ENCODE measurements at places on chromosomes 11 and 22. TPM values are rescaled to one million over a fixed set of nuclear protein-coding genes. Genes with fewer than 3 reads are reported as not detected.

Gene POLD4
- total RNA-seq, result 62.8 TPM

DNA sequence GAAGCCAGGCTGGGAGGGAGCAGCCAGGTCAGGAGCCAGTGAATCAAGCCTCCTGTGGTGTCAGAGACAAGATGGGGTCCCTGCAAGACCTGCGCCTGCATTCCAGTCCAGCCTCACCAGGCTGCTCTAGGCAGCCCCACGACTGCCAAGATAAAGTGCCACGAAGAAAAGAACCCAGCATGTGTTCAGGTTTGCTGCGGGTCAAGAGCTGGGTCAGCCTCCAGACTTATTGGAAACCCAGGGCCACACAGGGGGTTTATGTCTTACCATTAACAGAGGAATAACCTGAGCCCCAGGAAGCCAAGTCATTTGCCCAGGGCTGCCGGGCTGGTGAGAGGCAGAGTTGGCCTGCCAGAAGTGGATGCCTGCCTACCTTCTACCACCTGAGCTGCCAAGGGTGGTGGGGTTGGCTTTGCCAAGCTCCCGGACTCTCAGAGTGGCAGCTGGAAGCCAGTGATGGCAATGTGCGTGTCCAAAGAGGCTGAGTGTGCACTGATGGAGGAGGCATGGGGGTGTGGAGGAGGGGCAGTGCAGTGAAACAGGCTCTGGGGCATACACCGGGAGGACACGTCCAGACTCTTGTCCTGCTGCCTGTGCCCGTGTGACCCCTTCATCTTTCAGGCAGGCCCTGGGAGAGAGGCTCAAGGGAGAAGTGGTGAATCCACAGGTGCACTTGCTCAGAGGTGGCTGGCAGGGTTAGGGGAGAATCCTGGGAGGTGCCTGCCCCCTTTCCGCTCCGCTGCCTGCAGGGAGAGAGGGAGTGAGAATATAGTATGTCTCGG is 1.7 kb downstream of the RASD2 start:
- no peak for DNase-seq

GRCh38 chr11:6468712-6469495 is 4.8 kb downstream of the TRIM3 start:
- DNase-seq, result no peak

GRCh38 chr11:44443836-44444769 is 121.4 kb upstream of the CD82 start:
- DNase-seq, result no peak

Gene H19
- 1.5 TPM for total RNA-seq

DNA sequence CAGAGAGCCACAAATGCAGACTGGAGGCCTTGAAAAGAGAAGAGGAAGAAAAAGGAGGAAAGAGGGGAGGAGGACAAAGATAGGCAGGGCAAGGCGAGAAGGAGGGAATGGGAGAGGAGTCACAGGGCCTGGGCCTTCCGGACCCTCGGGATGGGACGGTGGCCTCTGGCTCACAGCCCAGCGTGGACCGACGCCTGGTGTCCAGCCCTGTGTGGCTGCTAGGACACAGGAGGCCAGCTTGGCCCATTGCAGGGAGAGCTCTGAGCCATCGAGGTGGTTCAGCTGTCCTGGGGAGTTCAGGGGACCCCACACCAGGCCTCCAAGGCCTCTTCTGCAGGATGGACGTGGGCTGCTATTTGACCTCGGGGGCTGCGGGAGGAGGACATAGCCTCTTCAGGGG is 9.4 kb downstream of the MYO7A start:
- no peak for DNase-seq

DNA sequence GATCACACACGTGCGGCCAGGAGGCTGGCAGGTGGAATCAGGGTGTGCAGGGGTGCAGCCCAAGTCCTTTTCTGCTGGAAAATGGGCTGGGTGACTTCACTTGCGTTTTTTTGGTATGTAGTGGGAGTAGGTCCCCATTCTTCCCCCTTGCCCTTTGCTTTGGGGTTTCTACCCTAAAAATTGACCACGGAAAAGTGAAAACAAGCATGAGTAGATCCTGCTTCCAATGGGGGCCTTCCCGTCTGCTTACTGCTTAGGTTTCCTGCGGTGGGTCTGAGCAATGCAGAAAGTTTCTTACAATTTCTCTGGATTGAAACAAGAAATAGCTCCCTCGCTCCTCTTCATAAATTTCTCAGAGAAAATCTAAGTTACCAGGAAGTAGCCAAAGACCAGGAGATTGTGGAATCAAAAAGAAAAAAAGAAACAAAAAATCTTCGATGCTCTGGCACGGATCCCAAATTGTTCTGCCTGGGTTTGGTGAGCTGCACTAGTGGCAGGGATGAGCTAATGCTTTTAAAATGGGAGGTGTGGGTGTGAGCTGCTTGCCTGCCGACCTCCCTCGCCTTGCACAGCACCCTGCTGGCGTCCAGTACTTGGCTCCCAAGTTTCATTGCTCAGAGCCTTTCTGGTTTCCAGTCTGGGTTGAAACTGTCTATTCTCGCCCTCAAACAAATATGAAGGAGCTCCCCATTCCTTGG is 2.4 kb downstream of the TIMP3 start:
- DNase-seq, result no peak

- no peak for DNase-seq
Observed at GRCh38 chr22:49949914-49950292, 10.7 kb upstream of the PIM3 start.

- DNase-seq, result peak; percentile 63
Observed at GRCh38 chr11:798093-798713, at the start of gene SLC25A22. Gene SLC25A22 (minus strand): TSS chr11:798281. CDS start chr11:795006, 3,275 bp downstream.

- no peak for DNase-seq
Observed at GRCh38 chr22:38655519-38656255, 505 bp downstream of the FAM227A start.

Gene RNF26
- 6.1 TPM for total RNA-seq

DNA sequence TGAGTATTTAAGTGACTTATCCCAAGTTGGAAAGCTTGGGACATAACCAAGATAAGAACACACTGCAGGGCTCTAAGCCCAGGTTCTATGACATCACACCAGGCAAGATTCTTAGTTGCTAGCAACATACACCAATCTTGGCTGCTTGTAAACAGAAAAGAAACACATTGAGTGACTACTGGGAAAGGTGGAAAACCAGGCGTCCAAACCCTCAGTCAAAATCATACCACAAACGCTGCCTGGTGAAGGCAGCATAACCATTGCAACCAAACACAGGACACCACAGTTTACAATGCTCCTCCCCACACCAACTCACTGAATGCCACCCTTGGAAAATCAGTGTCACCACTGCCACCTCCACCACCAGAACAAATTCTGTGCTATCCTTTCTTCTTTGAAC is 379.9 kb downstream of the TTC28 start:
- DNase-seq, result no peak

- no peak for DNase-seq
Observed at GRCh38 chr11:77311701-77312100, 10.2 kb upstream of the GDPD4 start.

Gene RHOD
- 6.5 TPM for total RNA-seq

Gene OR52H1
- total RNA-seq, result not detected

Gene GP1BB
- 3.9 TPM for total RNA-seq

Gene FAT3
- not detected for total RNA-seq

Gene ZFP91
- 58.4 TPM for total RNA-seq

Gene PATE2
- total RNA-seq, result not detected

DNA sequence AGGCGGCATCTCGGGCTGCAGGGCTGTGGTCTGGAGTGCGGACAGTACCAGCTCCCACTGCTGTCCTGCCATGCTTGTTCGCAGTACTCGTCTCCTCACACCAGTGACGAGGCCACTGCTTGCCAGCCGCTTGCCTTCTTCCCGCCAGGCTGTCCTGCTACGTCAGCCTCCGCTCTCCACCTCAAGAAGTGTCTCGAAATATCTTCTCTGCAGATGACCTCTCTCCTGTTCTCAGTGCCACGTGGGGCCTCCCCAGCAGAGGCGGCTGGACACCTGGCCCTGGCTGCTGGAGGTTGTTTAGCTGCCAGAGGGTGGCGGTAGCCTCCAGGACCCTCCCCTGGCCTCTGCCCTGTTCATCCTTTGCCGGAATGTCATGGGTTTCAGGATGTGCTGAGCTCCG is 3.1 kb upstream of the CCDC188 start:
- DNase-seq, result no peak

Gene TRIM3
- total RNA-seq, result 3.3 TPM

DNA sequence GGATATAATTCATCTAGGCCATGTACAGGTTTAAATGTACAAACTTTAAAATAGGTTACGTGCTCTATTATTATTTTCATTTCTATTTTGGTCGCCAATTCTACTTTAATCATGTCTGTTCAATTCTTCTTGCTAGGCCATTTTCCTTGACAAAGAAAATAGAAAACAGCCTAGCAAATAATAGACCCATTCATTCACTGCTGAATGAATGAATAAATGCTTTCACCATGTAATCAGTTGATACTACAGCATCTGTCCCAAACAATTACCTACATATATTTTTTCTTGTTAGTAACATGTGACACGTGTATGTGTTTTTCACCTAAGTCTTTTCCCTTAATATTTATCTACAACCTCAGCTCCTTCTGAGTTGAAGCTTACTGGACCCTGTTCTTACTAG is 27.5 kb downstream of the SNX19 start:
- no peak for DNase-seq

GRCh38 chr11:57493507-57494503 is 21.7 kb downstream of the SLC43A1 start:
- no peak for DNase-seq

DNA sequence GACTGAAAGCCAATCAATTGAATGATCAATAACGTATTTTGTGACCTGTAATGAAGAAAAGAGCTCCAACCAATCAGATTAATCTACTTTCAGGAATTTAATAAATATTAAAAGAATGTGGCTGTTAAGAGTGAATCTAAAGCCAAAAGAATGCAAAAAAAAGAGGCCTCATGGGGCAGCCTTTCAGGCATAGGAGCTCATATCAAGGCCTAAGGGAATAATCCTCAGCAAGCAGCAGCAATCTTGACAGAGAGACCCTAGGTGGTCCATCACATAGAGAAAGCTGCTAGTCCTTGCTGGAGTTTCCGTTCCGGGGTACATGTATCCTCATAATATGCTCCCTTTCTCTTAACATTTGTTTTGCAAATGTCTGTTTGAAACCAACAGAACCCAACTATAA is 313.1 kb upstream of the PITPNB start:
- no peak for DNase-seq

DNA sequence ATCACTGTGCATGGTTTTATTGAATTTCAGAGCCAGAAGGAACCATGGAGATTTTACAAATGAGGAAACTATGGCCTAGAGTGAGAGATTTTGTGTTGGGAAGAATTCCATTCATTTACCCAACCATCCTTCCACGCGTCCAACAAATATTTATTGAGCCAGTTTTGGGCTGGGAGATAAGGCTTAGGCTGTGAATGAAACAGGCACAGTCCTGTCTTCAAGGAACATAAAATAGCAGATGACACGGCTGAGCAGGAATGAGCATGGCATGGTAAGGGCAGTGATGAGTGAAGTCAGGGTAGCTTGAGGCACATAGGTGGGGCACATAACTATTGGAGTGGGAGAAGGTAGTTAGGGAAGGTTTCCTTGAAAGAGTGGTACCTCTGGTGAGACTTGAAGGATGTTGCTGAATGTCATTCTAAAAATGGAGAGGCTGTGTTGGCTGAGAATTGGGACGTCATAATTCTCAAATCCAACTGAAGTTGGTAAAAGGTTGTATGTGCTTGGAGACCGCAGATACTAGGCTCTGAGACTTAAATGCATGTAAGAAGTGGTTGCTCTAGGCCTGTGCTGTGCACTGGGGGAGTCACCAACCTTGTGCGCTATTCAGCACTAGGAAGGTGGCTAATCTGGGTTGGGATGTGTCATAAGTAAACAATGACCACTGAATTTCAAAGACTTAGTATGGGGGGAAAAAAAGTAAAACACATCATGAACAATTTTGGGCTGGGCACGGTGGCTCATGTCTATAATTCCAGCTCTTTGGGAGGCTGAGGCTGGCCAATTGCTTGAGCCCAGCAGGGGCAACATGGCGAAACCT is 51.9 kb downstream of the TEAD1 start:
- no peak for DNase-seq

Gene KCNK4
- total RNA-seq, result not detected

Gene NCAPH2
- total RNA-seq, result 38.0 TPM

Gene TENM4
- total RNA-seq, result not detected

GRCh38 chr11:35935390-35935789 is 8.5 kb upstream of the LDLRAD3 start:
- DNase-seq, result no peak

Gene APOBEC3F
- total RNA-seq, result 1.9 TPM

DNA sequence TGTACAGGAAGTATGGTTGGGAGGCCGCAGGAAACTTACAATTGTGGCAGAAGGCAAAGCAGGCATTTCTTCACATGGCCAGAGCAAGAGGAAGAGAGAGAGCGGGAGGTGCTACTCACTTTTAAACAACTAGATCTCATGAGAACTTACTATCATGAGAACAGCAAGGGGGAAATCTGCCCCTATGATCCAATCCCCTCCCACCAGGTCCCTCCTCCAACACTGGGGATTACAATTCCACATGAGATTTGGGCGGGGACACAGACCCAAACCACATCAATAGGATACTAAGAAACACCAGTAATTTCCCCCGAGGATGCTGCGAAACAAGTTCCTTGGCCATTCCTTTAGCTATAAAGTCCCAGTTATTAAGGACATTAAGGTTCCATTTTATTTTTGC is 94.1 kb upstream of the SC5D start:
- no peak for DNase-seq

DNA sequence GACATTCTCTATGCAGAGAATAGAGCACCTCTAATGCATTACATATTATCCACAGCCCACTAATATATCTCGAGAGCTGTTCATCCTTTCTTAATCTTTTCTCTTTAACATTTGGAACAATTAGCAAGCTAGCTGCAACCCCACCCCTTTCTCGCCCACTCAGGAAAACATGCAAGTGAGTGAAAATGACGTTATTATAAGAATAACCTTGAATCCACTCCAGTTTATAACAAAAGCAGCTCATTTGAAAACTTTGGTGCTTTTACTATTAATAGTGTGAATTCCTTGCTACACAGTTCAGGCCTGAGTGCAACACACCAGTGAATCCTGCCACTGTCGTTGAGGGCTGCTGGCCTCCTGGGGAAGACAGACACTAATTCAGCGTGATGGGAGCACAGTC is 63.3 kb upstream of the BMAL1 start:
- no peak for DNase-seq

Gene LMO1
- 0.40 TPM for total RNA-seq

- DNase-seq, result no peak
Observed at GRCh38 chr11:12756867-12757266, 82.6 kb downstream of the TEAD1 start.

DNA sequence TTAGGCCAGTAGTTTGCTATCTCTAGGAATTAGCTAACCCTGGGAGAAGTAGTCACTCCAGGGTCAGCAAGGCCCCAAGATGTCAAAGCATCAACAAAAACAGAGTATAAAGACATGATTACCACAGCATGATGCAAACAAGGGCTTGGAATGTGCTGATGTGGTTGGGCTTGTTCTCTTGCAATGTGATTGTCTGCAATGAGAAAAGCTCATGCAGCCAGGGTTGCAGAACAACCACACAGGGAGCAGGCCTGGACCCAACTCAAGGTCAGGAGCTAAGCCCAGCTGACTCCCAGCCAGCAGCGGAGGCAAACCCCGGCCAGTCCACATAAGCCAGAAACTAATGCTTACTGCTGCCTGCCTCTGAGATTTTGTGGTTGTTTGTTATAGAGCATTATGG is 132.4 kb upstream of the ZC3H12C start:
- no peak for DNase-seq

Gene DERL3
- 0.59 TPM for total RNA-seq

All from NCI-H460 (cell line).